Breast epithelium (tissue), 4 donors: ENCODE measurements at places on chromosomes 4 and X. TPM values are rescaled to one million over a fixed set of nuclear protein-coding genes. Genes with fewer than 3 reads are reported as not detected.

The CSN2 gene
- not detected for total RNA-seq

The FRG2 gene
- not detected for total RNA-seq

The SOX3 gene
- not detected for total RNA-seq

The METAP1 gene
- total RNA-seq = 54.2 TPM

The SMAD1 gene
- total RNA-seq = 19.5 TPM

The GAGE12E gene
- not detected for total RNA-seq

The PPEF2 gene
- total RNA-seq = 0.15 TPM

The FREM3 gene
- not detected for total RNA-seq

The NAA11 gene
- not detected for total RNA-seq

The OTUD6A gene
- total RNA-seq = not detected

The PABPC5 gene
- 3.0 TPM for total RNA-seq

DNA sequence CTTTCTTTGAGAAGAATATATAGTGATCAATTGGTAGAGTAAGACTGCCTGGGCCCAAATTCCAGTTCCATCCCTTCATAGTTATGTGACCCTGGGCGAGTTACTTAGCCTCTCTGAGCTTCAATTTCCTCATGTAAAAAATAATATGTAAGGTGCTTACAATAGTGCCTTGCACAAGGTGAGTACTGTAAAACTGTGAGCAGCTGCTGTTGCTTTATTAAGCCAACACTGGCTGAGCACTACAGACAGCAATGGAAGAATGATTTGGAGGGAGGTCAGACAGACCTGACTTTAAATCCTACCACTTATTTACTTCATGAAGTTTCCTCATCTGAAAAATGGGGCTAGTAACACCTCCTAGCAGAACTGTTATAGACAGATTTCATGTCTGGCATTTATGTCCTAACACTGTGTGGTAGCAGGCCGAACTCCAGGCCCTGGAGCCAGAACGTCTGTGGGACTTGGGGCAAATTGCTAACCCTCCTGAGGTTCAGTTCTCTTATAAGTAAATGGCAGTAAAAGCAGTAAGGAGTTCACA lies 53.8 kb downstream of the RNF150 start:
- no peak for DNase-seq

DNA sequence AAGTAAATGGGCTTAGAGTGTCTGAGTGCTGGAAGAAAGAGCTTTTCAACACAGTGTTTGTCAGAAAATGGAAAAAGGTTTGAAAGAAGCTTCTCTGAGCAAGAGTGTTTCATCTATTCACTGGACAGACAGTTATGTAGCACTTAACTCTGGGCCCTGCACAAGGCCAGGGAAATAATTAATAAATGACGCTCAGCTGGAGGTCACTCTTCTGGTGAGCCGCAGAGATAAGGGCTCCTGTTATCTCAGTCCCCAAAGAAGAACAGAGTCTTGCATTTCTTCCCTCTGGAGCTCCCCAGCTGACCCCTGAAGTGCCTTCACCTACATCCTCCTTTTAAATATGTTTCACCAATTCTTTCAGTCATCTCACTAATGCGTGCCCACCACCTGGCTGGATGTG lies 90.4 kb downstream of the SLC16A2 start:
- DNase-seq = no peak

DNA sequence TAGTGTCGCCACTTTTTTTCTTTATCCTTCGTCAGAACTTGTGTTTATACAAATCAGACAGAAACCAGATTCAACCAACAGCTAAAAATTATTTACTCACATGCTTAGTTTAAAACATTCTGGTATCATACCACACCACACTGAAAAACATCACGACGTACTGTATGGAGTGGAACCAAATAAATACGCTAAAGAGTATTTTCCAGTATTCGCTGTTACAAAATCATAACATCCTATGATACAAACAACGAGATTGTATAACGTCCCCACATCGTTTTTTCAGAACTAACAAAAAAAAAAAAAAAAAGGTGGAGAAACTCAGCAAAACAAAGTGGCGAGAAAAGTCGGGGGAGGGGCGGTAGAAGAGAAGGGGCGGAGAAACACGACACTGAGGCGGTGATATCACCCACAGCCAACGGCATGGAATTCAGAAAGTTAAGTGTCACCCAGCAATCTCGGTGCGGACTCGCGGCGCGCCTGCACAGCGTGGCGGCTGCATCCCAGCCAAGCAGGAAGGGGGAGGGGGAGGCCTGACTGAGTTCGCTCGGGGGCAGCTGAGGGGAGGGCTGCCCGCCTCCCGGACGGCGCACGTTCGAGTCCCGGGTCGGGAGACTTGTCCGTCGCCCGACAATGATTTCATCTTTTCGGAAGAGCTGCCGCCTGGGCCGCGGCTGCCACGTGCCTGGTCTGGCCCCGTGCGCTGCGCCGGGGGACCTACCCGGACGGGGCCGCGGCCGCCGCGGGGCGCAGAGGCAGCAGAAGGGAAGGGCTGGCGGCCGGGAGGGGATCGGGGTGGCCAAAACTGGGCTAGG lies 920 bp downstream of the SETD7 start:
- peak; percentile 91 for DNase-seq

DNA sequence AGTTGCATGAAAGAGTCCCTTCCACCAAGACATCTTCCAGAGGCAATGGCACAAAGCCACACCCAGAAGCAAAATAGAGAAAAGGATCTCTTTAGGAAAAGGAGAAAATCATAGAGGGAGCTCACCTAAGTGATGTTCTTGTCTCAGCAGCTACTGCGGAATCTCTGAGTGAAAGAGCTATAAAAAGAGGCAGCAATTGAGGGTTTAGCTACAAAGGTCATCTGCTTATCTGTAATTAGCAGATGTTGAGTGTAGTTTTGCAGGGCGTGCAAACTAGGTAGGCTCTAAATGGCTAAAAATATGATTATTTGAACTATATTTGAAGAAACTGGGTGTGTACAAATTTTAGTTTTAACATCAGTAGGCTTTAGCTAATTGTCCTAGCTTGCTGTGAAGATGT lies 276.0 kb downstream of the HS3ST1 start:
- no peak for DNase-seq

GRCh38 chrX:13774696-13775095 lies 40.1 kb downstream of the OFD1 start:
- DNase-seq = no peak

DNA sequence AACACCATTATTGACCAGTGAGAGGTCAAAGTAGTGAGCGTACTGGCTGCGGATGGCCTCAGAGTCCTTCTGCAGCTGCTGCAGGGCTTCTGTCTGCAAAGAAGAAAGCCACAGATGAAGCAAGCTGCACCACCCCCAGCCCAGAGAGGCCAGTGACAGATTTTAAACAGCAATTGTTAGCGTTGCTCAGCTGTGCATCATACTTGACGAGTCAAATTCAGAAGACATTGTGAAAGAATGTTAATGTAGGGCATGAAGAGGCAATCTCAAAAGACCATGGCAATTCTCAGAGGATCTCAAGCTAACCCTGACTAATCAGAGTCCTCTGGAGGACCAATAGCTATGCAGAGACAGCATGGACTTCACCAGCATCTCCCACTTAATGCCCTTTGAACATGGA lies 16.6 kb downstream of the DKC1 start:
- DNase-seq = no peak

DNA sequence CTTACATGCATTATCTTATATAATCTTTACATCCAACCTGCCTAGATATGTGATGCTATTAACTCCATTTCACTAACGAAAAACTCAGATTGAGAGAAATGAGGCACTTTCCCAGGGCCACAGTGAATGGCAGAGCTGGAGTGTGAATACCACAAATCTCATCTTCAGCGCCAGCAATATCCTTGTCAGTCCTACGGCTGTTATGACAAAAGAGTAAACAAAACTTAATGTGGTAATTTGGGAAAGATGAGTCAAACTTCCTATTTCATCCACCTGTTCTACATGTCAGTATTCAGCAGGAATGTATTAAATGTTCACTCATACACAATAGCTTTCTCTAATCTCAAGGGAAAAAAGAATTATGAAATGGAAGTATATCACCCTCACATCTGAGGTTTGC lies 56.9 kb downstream of the FAT1 start:
- DNase-seq = no peak

DNA sequence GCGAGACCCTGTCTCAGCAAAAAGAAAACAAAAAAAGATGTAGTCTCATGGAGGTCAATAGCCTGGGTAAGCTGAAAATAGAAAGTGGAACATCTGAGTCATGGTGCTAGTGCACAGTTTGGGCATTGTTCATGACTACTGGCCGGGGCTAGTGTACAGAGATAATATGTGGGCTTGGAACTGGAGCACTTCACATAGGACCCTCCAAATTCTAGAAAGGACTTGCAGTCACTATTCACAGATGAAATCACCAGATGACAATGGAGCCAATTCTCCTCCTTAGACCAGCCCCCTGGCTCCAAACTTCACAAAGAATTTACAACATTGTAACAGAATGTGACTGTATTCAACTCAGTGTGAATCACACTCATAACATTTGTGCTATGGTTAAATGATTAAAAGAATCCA lies 367.8 kb upstream of the SLC7A11 start:
- DNase-seq = no peak

DNA sequence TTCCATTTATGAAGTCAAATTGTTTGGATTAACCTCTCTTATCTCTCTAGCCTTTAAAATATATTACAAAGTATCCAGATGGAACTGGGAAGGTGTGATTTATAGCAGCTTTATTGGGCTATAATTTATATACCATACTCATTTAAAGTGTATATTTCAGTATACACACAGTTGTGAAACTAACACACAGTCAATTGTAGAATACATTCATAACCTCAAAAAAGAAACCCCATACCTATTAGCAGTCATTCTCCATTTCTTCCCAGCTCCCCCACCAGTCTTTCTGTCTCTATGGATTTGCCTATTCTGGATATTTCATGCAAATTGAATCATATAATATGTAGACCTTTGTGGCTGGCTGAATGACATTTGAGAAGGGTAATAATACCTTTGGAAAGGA lies 7.6 kb upstream of the NAP1L5 start:
- no peak for DNase-seq

GRCh38 chrX:13180807-13181206 lies 136.4 kb upstream of the FAM9C start:
- no peak for DNase-seq

GRCh38 chr4:175229154-175229553 lies 311.0 kb downstream of the ADAM29 start:
- no peak for DNase-seq

GRCh38 chrX:106898462-106898861 lies 4.7 kb downstream of the RIPPLY1 start:
- DNase-seq = no peak

DNA sequence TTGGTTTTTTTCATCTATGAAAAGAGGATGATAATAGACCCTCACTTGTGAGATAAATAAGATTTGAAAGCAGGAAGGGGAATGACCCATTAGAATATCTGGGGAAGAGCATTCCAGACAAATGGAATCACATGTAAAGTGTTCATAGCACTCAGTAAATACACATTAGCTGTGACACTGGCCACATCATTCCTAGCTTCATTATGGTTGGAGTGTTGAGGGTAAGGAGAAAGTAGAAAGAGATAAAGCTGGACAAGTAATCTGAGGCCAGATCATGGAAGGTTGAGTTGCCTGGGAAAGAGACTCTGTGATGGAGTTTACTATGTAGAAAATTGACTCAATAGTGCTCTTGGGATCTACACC lies 6.9 kb upstream of the PGRMC1 start:
- no peak for DNase-seq

DNA sequence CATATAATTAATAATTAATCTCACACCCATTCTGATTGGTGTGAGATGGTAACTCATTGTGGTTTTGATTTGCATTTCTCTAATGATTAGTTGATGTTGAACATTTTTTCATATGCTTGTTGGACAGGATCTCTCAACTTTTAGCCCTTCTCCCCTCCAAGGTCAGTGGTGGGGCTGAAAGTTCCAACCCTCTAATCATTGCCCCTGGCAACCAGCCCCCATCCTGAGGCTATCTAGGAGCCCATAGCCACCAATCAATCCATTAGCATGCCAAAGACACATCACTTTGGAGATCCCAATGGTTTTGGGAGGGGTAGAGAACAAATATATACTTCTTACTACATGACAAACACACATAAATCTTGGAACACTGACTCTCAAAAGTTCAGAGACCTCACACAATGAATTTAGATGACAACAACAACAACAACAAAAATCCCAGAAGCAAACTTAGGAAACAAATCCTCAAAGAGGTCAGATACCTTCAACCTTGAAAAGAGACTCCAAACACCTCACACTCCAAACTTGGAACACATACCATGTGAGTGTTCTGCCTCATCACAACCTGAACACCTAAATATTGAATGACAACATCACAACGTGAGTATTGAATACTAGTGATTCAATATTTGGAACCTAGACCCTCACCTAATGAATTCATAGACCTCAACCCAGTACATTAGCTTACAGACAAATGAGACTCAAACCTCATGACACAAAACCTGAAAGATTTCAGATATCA lies 19.0 kb upstream of the PAGE4 start:
- DNase-seq = no peak

DNA sequence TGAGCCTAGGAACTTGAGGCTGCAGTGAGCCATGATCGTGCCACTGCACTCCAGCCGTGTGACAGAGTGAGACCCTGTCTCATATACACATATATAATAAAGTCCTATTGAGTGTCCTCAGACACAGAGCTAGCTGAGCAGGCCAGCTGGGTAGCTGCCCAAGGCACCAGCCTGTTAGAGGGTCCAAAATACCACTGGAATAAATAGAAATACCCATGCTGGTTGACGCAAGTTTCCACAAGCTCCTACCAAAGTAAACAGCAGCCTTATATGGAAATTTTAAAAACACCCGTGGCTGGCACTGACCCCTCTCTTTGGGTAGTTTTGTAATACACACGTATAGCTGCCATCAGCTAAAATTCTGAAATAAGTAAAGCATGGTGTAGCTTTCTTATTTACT lies 348.6 kb downstream of the BCOR start:
- no peak for DNase-seq

GRCh38 chrX:142001934-142002333 lies 98.2 kb downstream of the MAGEC1 start:
- DNase-seq = no peak

GRCh38 chrX:39514801-39515200 lies 583.0 kb downstream of the BCOR start:
- DNase-seq = no peak

GRCh38 chrX:55767100-55767499 lies 49.6 kb downstream of the RRAGB start:
- DNase-seq = no peak

DNA sequence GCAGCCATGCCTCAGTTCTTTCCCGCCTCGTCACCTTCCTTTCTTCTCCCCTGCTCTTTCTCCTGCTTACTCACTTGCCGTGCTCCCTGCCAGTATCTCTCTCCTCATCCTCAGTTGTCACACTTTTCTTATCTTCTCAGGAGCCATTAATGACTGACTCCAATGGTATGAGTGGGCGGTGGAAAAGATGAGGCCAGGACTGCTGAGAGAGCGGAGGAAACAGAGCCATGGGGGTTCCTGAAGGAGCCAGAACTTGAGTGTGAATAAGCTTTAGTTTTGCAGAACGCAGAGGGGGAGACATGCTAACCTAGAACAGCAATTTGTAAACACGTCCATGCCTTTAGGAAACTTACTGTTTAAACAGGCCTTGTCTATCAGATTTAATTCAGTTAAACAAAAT lies 126.5 kb downstream of the CHIC2 start:
- DNase-seq = no peak
